8988T (cell line): ENCODE measurements at places on chromosomes 5 and 9.

DNA sequence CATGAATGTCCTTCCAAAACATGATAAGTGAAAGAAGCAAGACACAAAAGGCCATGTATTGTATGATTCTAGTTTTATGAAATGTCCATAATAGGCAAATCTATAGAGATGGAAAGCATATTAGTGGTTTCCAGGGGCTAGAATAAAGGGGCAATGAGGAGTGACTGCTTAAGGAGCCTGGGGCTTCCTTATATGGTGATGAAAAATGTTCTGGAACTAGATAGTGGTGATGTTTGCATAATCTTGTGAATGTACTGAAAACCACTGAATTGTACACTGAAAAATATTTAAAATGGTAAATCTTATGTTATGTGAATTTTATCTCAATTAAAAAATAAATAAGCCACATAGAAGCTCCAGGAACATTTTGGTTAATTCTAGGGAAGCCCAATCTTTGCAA is 144.4 kb upstream of the ANKRD55 start:
- DNase-seq, result no peak

GRCh38 chr5:145936401-145937131 is at the start of gene SH3RF2:
SH3RF2 (plus strand) TSS chr5:145936578; CDS start chr5:145937929, 1,351 bp downstream.
- peak; percentile 37 for DNase-seq

DNA sequence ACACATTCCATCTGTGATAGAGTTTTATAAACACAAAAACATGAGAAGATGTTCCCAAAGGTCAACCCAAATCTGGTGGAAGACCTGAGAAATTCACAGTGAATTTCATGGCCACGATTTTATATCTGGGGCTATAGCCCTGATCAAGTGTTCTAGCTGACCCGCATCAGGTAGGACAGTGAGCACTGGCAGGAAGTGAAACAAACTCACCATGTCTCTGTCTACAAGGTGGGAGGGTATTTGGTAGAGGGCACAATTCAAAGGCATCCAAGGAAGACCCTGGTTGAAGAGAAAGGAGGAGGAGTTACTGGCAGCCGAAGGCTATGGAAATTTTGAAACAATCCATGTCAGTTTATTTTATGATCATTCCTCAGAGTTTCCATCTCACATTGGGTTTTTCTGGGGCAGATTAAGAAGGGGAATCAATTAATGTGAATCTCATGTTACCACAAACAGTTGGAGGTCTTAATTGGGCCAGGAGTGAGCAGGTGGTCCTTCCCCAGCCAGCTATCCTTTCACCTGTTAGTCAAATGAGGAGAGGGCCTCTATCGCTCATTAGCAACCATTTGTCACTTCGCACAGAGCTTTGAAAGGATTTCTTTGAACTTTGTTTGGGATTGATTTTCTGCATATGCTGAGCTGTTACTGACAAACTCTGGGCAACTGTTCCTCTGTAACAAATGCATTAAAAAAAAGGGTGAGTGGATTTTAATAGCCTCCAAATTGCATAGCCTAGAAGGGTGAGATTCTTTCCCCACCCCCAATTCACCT is 612.0 kb upstream of the CLINT1 start:
- DNase-seq, result no peak

DNA sequence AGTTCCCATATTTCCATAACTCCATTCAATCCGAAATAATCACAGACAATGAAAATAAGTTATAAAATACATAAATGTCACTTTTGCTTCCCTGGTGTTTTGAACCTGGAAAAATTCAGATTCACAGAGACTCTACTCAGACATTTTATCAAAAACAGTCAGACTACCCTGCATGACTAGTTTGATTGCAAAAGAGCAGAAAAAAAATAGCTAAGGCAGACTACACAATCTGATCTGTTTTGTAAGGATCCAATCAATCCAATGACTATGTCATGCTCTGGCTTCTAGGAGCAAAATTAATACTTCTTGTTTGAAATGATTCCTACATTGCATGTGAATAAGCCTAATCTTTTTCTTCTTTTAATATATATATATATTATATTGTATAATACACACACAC is 1262.6 kb downstream of the EFNA5 start:
- no peak for DNase-seq

GRCh38 chr9:886886-887285 is 45.4 kb downstream of the DMRT1 start:
- no peak for DNase-seq

DNA sequence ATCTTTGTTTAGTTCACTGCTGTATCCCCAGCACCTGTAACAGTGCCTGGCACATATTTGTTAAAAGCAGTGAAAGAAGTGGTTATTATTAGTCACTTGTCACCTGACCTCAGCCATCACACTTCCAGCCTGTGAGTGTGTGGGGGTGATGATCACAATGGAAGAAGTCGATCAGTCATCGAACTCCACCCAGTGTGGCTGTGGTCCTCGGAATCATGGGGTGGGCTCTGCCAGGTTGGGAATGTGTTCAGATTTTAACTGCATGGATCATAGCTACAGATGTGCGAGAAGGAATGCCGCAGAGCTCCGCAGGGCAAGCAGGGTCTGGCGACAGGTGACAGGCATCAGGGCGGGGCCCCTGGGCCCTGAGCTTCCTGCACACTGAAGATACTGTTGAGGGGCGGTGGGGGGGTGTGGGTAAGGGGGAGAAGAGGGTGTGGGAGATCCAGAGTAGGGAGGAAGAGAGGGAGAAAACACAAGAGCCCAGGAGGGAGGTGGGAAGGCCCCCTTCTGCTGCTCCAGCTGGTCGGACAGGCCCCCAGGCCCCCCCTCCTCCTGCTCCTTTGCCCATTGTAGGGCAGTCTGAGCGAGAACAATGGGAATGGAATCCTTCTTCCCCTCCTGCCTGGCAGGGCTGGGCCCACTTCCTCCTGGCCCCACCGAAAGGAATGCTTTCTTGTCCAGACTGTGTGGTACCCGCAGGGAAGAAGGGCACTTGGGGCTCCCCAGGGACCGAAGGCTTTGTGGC is 89.6 kb downstream of the SPRY4 start:
- DNase-seq, result no peak

GRCh38 chr5:3197304-3198073 is 398.1 kb upstream of the IRX1 start:
- DNase-seq, result no peak

DNA sequence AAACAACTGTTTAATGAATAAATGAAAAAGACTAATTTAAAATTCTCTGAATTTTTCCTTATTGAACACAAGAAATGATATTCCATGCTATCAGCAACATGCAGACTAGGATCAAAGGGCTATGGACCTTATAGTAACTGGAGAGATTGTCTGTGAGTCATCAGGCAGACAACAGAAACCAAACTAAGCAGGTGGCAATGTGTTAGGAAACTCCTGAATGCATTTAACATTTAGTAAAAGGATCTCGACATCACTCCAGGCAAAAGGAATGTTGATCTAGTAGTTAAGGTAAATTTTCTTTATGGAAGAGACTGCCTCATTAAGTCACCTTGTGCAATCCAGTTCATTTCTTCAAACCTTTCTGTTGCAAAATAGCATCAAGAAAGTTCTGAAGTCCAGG is 58.4 kb downstream of the ARL15 start:
- no peak for DNase-seq

GRCh38 chr5:173537228-173537627 is 79.2 kb downstream of the BOD1 start:
- no peak for DNase-seq

- DNase-seq, result no peak
These were observed 188.4 kb upstream of the DAPK1 start for GRCh38 chr9:87309236-87309635.

DNA sequence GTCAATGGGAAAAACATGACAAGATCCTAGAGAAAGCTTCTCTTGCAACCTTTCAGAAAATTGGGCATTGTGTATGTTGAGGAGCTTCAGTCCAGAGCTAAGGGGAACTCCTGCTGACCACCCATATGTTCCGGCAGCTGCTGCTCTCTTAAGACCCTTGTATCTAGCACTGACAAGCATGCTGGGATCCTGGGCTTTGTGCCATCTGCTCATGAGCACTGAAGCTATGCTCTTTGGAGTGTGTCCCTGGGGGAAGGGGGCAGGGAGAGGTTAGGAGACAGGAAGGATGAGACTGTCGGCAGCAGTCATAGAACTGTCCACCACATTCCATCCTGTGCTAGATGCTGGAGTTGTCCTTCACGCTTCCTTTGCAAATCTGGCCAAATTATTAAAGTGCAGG is 109.3 kb downstream of the JAKMIP2 start:
- DNase-seq, result no peak

DNA sequence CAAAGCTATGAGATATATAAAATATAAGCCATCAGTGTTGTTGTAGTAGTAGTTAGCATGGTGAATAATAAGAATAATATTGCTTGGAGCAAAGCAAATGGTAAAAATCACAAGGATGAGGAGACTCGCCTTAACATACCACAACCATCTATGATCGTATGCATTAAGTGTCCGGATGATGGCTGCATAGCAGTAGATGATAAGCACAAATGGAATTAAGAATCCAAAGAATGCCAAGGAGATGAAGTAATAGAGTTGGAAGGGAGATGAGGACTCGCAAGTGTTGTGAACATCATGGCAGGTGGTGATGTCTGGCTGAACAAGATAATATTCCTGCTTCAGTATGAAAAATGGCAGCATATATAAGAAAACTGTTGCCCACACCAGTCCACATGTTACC is 5.5 kb downstream of the F2RL2 start:
- peak; percentile 14 for DNase-seq

- no peak for DNase-seq
These were observed 35.8 kb downstream of the PRKACG start for GRCh38 chr9:68978066-68978465.

DNA sequence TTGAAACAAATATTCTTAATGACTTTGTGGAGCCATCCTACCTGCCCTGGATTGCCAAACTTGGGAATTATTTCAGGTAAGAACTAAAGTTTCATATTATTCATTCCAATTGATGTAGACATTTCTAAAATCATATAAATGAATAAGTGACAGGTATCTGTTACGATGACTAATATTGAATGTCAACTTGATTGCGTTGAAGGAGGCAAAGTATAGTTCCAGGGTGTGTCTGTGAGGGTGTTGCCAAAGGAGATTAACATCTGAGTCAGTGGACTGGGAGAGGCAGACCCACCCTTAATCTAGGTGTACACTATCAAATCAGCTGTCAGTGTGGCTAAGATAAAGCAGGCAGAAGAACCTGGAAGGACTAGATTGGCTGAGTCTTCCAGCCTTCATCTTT is 1688.4 kb upstream of the CDH9 start:
- DNase-seq, result no peak

- no peak for DNase-seq
These were observed 91.2 kb downstream of the RAB3C start for GRCh38 chr5:58674070-58674469.

GRCh38 chr5:1824903-1825841 is 24.0 kb downstream of the NDUFS6 start:
- no peak for DNase-seq

GRCh38 chr5:69261034-69261433 is 26.3 kb downstream of the CDK7 start:
- no peak for DNase-seq

GRCh38 chr5:155700333-155700732 is 626.6 kb upstream of the SGCD start:
- no peak for DNase-seq

- no peak for DNase-seq
These were observed 144.9 kb downstream of the PRKACG start for GRCh38 chr9:68869022-68869421.

DNA sequence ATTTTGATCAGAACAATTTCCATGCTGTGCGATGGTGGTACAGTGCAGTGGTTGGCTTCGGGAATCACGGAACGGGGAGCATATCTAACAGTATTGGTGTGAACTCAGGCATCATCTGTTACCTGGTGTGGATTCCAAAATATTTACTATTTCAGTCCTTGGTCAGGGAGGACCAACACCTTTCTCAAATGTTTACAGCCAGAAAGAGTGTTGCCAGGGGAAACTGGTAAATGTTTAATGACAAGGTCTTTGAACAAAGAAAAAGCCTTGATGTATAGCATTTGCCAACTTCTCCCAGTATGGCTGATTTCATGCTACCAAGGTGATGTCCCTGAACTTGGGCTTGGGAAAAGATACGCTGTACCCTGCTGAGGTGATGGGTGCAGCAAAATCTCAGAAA is 145.6 kb upstream of the POC5 start:
- DNase-seq, result no peak

DNA sequence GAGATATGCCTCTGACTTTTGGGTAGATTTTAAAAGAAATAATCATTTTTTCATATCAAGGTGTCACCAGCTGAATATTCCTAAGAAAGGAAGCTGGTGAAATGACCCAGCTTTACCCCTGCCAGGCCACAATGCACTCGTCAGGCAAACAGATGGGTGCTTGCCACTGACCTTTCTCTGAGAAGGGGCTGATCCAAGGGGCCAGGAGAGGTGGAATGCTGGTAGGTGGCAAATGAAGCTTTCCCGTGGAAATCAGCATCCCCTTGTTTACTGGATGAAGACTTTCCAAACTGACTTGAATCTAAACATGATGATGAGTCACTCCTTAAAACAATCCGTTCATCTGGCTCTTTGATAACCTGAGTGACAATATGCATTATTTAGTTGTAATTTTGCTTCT is 44.3 kb upstream of the PLPP6 start:
- no peak for DNase-seq

DNA sequence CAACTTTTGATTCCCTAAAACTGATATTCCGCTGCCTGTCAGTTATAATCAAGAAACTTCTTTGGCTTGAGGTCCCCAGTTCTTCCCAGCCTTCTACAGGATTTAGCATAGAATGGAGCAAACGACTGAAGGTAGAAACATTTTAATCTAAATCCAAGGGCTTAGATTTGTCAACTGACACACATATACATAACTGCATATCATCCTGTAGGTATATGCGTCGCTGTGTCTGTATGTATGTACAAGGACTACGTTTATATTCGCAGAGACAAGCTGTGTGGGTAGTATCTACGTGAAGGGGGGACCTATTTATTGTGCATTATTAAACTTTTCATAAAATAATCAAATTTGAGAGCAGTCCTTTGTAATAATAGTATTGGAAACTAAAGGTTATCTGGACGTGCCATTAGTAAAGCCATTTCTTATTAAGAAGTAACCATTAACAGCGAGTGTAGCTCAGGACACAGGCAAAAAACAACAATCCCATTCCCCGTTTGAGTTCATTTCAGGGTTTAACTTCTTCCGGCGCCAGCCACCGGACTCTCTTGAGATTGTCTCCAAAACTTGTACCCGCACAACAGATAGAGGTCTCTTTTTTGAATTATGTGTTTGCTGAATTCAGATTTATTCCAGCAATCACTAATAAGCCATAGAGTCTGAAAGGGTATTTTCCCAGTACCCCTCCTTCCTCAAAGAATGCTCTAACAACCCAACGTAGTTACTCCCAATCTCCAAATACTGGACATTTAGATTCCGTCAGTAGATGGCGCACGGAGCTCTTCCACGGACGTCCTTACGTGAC is 2.1 kb upstream of the MLLT3 start:
- no peak for DNase-seq

DNA sequence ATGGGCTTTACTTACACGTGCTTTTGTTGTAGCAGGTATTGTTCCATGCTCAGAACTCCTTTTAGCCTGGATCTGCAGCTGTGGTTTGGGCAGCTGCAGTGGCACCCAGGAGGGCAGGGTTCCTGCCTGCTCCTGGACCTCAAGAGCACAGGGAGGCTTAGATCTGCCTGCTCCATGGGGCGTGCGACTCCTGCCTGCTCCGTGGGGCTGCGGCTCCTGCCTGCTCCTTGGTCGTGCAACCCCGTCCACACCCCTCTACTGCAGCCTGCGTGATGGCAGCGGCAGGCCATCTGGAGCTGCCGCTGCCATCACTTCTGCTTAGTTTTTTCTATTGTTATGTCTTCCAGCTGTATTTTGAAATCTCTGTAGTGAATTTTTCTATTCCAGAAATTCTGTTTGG is 11.7 kb upstream of the UGT3A2 start:
- no peak for DNase-seq
